ENCODE measurements at places on chromosomes 5 and 9.

DNA sequence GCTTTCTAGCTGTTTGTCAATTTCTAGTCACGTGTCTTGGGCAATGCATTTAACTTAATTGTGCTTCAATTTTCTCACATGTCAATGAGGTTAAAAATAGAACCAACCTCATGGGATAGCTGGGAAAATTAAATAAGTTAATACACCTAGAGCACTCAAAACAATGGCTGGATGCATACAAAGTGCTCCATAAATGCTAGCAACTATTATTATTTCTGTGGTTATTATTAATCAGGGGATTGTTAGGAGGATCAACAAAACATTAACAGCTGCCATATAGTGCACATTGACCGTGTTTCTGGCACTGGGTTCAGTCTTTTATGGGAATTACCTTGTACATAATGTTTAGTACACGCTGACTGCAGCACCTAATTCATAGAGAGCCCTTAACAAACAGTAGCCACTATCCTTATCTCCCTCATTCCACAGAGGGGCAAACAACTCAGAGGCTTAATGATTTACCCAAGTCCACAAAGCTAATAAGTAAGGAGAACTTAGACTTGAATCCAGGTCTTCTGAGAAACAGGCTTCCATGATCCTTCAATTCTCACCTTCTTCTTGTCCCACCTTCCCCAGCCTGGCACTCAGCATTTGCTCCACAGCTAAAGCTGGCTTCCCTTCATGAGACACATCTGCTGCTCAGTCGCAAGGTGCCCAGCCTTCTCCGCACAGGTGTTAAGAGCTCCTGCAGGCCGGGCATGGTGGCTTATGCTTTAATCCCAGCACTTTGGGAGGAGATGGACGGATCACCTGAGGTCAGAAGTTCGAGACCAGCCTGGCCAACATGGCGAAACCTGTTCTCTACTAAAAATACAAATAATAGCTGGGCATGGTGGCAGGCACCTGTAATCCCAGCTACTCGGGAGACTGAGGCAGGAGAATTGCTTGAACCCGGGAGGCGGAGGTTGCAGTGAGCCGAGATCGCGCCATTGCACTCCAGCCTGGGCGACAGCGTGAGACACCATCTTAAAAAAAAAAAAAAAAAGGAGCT is 137.4 kb upstream of the ABCA1 start:
- DNase-seq, result no peak

GRCh38 chr9:133306242-133307204 is 29.5 kb downstream of the SURF6 start:
- DNase-seq, result peak; percentile 6

GRCh38 chr5:111236348-111236747 is 12.2 kb downstream of the CAMK4 start:
- no peak for DNase-seq

- peak; percentile 67 for DNase-seq
Observed at GRCh38 chr5:16489322-16489791, 23.8 kb upstream of the ZNF622 start.

DNA sequence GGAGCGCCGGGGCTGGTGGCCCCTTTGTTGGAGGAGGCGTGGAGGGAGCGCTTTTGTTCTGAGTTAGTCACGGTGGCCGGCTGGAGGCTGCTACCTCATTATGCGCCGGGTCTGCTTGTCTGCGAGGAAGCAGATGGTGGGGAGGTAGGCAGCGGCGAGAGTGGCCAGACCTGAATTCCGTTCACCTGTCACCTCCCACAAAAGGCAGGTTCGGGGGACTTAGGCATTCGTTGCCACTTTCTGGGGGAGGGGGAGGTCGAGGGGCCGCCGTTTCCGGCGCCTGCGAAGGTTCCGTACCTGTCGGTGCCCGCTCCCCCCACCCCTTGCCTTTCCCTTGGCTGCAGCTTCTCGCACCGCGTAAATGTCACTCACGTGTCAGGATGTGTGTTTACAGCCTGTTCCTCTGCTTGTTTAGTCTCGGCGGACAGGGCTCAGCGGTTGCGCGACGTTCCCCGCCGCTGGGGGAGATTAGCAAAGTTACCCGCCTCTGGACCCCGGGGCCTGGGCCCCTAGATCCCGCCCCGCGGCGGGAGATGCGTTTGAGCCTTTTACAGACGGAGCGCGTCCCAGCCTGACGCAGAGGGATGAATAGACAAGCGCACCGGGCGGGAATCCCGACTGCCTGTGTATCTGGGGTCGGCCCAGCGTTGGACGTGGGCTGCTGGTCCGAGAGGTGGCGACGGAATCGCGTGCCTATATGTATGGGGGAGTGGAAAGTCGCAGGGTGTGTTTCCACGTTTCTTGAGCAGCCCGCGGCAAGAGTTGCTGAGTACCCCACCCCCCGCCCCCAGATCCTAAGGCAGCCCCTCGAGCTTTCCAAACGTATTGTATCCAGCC is 2.7 kb upstream of the LHX2 start:
- DNase-seq, result no peak

GRCh38 chr9:123590499-123590898 is 234.5 kb downstream of the CRB2 start:
- DNase-seq, result no peak

GRCh38 chr9:79764374-79764773 is 192.6 kb downstream of the TLE4 start:
- DNase-seq, result peak; percentile 98

DNA sequence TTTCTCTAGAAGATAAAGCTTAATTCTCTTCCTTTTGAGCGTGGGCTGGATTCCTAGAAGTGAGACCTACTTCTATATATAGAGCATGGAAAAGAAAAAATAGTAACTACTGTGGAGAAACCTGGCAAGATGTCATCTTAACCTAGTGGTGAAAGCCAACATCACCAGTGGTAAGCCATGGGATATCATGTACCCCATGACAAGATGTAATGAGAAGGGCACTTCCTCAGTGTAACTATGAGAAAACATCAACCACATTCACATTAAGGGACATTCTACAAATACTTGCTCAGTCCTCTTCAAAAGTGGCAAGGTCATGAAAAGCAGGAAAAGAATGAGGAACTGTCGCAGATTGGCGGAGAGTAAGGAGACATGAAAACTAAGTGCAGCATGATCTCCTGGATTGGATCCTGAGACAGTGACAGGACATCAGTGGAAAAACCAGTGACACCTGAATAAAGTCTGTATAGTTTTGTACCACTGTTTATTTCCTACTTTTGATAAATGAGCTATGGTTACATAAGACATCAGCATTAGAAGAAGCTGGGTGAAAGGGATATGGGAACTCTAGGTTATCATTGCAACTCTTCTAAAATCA is 65.4 kb downstream of the PRRC1 start:
- DNase-seq, result peak; percentile 7

GRCh38 chr5:170097934-170098333 is 7.8 kb upstream of the FOXI1 start:
- no peak for DNase-seq

- no peak for DNase-seq
Observed at GRCh38 chr5:41095324-41096101, 24.4 kb upstream of the MROH2B start.

GRCh38 chr5:72366324-72366976 is 46.3 kb downstream of the PTCD2 start:
- peak; percentile 83 for DNase-seq
